Activated CD8-positive, alpha-beta memory T cell treated with anti-CD3 and anti-CD28 coated beads, Interleukin-2, amount 10 ng/mL, durations not matched to agents 7 days and 5 days (primary cell): ENCODE measurements at places on chromosomes 7 and 10. TPM values are rescaled to one million over a fixed set of nuclear protein-coding genes. Genes with fewer than 3 reads are reported as not detected.

Gene DGKI
- total RNA-seq = not detected

Gene DOCK1
- not detected for total RNA-seq

- no peaks in the 10 kb centered on the region for H3K27me3 ChIP-seq
- DNase-seq = no peak
- no peaks in the 10 kb centered on the region for H3K36me3 ChIP-seq
- no peak overlapping the region for H3K27ac ChIP-seq
- no peak overlapping the region for H3K4me3 ChIP-seq
These were observed 103.8 kb upstream of the PARD3 start for GRCh38 chr10:34918776-34919315.

GRCh38 chr7:86149024-86149665, 494.6 kb upstream of the GRM3 start:
- H3K27ac ChIP-seq = no peak overlapping the region
- no peaks in the 10 kb centered on the region for H3K4me1 ChIP-seq
- DNase-seq = no peak
- no peak overlapping the region for H3K4me3 ChIP-seq
- no peaks in the 10 kb centered on the region for H3K27me3 ChIP-seq

DNA sequence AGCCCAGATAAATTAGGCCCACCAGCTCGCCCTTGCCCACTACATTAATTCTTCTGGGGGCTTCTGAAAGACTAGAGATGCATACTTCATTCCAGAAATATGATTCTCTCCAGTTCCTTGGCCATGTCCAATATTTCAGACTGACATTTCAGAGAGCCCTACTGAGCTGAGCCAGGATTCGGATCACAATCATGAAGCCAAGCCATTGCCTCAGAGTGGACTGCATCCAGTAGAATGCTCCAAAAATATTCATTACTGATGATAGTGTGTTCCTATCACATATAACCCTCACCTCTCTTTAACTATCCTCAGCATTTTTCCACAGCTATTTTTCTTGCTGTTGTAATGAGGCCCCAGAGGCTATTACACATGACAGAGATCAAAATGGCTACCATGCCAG, 38.7 kb downstream of the ARMH3 start:
- no peaks in the 10 kb centered on the region for H3K27me3 ChIP-seq
- H3K4me1 ChIP-seq = peaks cover 2% of the 10 kb centered on the region
- H3K27ac ChIP-seq = no peak overlapping the region
- no peak overlapping the region for H3K4me3 ChIP-seq
- H3K36me3 ChIP-seq = peaks cover 19% of the 10 kb centered on the region
